Activated T-cell treated with anti-CD3 and anti-CD28 coated beads for 48 hours (primary cell): ENCODE measurements at places on chromosomes 12 and 14.

DNA sequence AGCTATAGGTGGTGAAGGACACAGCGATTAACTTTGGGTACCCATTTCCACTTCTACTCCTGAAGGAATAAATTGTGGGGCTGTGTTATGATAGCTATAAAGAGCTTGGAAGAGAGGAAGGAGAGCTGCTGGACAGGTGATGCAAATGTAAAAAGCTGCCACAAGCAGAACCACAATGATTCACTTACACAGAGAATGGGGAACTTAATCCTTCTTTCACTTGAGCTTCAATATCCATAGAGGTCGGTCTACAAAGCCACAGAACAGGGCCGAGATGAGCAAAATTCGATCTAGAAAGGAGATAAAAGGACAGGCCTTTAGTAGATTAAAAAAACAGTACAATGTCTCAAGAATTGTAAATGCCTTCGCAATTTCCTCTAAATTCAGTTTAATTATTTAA is 831.1 kb downstream of the LRFN5 start:
- DNase-seq: no peak

- no peak for DNase-seq
These were observed 16.6 kb downstream of the RPH3A start for GRCh38 chr12:112808156-112808555.

GRCh38 chr12:78470354-78471195 is 394.0 kb upstream of the SYT1 start:
- no peak for DNase-seq

- no peak for DNase-seq
These were observed 6.0 kb upstream of the SPTLC2 start for GRCh38 chr14:77622366-77622961.

GRCh38 chr14:81062816-81063215 is 107.4 kb downstream of the TSHR start:
- peak; percentile 2 for DNase-seq
